Fibroblast of villous mesenchyme (primary cell): ENCODE measurements at places on chromosomes 16 and 17.

GRCh38 chr17:81578038-81578441 is 25.9 kb upstream of the FAAP100 start:
- no peak for DNase-seq

DNA sequence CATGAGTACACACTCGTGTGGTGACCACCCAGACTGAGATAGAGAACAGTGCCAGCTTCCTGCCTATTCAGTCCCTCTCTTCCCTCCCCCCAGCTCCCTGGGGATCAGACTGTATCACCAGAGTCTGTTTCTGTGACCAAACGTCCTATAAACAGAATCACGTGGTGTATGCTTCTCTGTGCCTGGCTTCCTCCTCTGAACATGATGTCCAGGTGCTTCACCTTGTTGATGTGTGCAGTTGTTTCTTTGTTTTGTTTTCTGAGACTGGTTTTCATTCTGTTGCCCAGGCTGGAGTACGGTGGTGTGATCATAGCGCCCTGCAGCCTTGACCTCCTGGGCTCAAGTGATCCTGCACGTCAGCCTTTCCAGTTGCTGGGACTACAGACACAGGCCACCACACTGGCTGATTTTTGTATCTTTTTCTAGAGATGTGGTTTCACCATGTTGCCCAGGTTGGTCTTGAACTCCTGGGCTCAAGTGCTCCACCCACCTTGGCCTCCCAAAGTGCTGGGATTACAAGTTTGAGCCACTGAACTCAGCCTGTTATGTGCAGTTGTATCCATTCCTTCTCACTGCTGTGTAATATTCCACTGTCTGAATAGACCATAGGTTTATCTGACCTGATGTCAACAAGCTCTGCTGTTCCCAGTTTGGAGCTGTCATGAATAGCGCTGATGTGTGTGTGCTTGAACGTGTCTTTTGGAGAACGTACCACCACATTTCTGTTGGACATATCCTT is 28.9 kb upstream of the PRM1 start:
- peak; percentile 26 for DNase-seq

DNA sequence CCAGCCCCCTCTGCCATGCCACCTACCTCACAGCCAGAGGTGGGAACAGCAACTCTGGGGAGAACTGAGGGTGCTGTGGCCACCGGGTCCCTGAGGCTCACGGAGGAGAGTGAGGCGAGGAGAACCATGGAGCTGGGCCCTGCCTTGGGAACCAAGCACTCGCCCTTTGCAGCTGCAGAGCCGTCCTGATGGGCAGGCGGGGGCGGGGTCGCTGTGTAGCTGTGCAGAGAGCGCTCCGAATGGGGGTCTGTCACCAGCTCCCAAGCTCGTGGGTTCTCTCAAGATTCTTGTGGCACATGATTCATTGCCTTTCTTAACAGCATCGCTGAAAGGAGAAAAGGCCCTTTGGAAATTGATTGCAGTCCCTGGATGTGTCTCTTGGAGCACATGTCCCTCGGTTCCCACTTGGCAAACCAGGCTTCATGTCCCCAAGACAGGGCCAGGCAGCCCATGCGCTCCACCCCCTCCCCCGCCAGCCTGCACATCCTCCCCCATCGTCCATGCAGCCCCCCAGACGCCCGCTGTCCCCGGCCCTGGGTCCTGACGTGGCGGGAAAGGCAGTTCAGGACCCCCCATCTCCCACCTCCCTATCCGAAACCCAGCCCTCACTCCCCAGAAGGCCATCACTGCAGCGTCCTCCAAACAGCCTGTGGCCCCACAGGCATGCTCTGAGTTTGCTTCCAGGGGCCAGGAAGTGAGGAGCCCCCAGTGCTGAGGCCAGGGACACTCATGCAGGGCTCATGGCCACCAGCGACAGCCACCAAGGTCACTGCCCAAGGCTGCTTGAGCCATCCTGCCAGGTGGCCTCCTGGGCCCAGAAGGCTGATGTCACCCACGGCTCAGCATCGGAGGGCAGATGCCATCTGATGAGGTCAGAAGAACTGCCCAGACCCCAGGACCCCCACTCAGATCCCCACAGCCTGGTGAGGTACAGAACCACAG is 20.6 kb upstream of the CHMP6 start:
- DNase-seq = no peak

- no peak for DNase-seq
Measured at GRCh38 chr17:19747829-19748806, at the start of gene ALDH3A1. Gene ALDH3A1 (minus strand): TSS chr17:19748298. CDS start chr17:19745129, 3,169 bp downstream.
